Stimulated activated CD8-positive, alpha-beta memory T cell treated with anti-CD3 and anti-CD28 coated beads, Interleukin-7, amount 100 ng/mL, for 1 hour (primary cell): ENCODE measurements at places on chromosomes 3 and 15.

DNA sequence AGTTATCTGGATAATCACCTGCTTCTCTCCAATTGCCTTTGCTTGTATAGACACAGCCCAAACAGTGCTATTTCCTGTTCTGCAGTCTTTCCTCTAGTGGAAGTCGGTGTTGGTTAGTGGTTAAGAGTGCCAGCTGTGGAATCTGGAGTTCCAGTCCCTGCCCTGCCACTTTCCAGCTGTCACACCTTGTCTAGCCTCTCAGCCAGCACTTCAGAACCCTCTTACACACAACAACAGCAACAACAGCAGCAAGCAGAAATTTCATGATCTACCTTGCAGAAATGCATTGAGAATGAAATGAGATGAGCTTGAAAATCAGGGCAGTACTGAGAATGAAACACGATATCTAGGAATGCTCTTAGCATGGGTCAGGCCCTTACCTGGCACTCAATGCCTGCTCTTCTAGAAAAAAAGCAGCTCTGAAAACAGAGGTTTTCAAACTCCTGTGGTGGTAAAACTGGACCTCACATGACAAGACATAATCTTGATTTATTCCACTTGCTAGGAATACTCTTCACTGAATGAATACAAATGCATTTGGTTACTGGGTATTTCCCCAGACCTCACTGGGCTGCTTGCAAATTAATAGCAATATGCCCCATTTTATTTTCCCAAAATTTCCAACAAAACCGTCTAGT, 3.3 kb upstream of the WNT5A start:
- no peak for DNase-seq

DNA sequence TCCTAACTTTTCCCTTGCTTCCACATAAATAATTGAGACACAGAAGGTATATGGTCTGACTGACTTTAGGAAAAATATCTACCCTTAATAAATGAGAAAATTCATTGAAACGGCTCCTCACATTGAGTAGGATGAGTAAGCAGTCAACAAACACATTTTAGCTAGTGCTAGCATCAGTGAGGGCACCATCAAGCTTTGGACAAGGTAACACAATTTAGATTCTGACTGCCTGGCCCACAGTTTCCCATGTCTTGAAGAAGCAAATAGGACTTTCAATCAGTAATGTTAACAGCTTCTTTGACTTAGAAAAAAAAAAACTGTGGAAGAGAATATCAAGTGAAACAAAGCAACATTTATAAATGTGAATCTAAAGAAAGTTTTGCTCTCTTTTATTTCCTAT, 70.1 kb upstream of the MBNL1 start:
- DNase-seq, result no peak

GRCh38 chr3:26449996-26450395, 172.6 kb upstream of the LRRC3B start:
- DNase-seq, result no peak

DNA sequence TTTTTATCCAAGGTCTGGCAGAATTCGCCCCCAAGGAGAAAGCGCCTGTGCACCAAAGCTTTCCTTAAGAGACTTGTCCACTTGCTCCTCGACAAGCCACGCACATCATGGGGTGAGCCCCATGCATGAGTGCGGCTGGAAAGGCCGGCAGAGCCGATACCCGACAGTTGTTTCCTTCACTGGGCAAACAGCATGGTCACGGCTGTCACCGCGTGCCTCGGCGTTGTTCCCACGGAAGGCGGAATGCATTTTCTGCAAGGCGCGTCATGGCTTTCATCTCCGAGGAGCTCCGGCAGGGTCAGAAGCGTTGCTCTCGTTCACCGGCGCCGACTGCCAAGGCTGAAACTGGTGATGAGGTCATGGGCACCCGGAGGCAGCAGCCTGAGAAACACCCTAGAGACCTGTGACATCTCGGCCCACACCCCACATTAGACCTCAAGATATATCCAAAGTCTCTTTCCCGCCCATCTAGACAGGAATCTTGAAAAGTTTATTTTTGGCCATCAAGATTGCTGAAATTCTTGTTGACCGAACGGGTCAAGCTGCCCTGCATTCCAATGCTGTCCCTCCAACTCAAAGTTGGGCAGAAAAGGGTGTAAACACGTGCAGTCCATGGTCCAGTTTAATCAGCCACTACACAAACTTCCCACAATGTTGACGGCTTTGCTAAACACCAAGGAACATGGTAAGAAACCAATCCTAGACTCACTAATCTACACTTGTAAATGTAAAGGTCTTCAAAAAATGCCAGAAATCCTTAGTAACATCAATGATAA, 604 bp upstream of the TJP1 start:
- no peak for DNase-seq

DNA sequence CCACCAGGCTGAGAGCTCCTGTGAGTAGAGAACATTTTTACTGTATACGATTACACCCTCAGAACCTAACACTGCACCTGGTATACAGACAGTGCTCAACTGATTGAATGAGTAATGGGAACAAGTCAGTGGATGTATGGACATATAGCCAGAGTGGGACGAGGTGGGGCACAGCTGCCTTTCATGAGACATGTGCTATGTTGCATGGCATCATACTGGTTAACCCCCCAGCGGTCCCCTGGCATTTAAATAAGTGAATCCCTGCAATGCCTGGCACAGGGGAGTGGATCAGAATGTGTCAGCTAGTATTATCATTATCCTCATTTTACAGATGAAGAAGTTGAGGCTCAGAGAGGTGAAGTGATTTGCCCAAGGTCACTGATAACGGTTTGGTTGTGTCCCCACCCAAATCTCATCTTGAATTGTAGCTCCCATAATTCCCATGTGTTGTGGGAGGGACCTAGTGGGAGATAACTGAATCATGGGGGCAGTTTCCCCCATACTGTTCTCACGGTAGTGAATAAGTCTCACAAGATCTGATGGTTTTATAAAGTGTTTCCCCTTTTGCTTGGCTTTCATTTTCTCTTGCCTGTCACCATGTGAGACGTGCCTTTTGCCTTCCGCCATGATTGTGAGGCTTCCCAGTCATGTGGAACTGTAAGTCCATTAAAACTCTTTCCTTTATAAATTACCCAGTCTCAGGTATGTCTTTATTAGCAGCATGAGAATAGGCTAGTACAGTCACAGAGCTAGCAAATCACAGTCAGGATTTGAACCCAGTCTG, 56.0 kb upstream of the ATP2B2 start:
- DNase-seq, result no peak

GRCh38 chr3:123883701-123884202, 380 bp downstream of the MYLK start:
- DNase-seq, result no peak

GRCh38 chr3:38651153-38651789, 1.8 kb upstream of the SCN5A start:
- peak; percentile 34 for DNase-seq

DNA sequence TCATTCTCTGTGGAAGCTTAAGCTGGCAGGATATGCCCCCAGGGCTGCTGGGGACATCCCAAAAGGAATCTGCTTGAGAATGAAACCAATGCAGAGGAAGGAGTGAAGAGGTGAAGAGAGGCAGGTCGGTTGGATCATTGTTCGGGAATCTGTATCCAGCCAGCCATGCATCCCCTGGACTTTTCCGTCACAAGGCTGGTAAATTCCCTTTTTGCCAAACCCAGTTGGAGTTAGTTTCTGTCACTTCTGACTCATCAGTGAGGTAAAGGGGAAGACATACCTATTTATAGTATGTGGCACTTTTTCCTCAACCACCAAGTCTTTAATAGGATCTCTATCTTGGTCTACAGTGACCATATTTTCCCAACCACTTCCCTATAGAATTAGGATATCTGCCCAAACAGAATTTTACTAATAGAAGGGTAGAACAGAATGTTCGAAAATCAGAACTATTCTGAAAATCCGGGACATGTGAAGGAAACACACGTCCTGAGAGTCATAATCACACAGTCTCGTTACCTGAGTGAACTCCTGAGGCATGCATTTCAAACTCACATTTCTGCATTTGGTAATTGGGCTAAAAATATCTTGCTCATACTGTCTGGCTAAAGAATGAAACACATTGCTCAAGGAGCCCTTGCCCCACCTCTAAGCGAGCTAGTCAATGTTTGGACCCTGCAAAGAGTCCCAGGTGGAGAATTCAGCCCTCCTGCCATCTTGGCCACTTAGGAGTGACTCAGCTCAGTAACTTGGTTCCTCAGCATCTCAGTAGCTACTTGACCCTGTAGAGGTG, 289.7 kb upstream of the ADAMTS9 start:
- DNase-seq, result no peak

- no peak for DNase-seq
Measured at GRCh38 chr3:45204136-45204535, 22.0 kb downstream of the TMEM158 start.

DNA sequence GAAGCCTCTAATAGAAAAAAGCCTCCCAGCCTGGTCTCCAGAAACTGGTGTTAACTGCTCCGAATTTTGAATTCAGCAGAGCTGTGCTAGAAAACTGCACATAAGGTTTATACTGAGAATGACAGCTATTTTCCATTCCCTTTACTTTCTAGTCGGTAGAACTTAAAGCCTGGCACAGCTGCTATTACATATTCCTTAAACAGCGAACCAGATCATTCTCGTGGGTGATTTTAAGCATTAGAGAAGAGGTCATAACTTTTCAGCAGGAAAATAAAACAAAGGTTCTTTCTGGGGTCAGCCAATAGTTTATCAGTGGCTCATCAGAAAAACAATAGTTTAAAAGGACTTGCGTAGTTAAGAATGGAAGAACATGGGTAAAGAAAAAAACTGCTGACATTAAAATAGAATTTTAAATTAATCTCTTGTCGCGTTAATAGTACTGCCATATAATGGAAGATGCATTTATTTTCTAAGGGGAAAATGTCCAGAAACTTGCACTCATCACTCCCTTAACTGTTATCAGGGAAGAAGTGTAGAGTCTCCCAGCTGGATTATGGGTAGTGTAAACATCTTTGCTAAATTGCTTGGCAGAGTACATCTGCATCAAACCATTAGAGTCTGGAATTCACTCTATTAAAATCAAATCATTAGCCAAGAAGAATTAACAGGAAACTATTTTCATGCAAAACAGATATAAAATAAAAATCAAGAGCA, 7.9 kb downstream of the VGLL4 start:
- DNase-seq, result no peak

- DNase-seq, result no peak
Measured at GRCh38 chr3:192930577-192930976, 12.9 kb upstream of the MB21D2 start.

DNA sequence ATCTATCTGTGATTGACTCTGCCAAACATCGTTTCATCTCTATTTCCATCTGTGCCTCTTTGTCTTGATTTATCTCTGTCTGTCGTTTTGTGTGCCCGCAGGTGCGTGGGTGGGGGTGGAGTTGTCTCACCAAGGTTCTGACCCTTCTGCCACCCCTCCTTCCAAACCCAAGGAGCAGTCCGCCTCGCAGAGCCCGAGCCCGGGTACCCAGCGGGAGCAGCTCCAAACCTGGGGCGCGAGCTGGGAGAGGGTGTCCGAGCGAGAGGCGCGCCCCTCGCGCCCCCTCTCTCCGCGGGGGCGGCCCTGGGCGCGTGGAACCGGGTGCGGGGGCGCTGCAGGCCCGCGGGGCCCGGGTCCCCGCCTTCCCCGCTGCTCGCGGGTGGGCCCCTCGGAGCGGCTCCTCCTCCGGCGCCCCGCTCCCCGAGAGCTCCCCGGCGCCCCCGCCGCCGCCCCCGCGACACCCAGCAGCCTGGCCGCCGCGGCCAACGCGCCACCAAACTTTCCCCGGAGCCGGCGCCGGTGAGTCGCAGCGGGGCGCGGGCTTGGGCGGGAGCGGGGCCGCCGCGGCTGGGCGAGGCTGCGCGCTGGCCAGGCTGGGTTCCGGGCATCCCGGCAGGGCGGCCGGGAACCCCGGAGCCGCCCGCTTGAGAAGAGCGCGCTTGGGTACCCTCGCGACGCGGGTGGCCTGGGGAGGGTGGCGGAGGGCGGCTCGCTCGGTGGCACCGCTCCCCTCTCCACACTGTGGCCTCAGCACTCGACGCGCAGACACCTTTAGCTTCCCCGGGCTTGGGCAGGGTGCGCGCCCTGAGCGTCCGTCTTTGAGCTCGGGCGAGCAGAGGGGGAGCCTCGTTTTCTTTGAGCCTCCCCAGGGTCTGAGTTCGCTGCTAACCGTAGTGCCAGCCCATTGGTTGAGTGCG, at the start of gene HRH1:
Gene HRH1, plus strand, starts transcription at position 458 of the 917 bp plus-strand sequence. CDS start 104,545 bp downstream, outside the sequence.
- DNase-seq, result no peak

DNA sequence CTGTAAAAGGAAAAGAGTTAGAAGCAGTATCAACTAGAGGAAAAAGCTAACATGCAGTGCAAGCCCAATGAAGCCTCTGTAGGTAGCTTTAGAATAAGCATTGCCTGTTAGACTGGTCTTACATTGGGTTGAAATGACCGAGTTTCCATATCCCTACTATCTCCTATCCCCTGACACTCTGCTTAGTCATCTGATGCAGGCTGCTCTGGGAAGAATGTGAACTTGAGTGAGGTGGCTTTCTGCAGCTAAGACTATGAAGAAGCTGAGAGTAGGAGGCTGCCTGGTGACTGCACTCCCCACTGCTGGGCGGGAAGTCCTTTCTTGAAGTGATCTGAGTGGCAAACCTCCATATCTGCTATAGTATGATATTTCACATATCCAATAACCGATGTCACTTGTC, 64.7 kb downstream of the OXSM start:
- DNase-seq, result no peak

GRCh38 chr3:14866627-14867026, 47.9 kb downstream of the FGD5 start:
- no peak for DNase-seq

DNA sequence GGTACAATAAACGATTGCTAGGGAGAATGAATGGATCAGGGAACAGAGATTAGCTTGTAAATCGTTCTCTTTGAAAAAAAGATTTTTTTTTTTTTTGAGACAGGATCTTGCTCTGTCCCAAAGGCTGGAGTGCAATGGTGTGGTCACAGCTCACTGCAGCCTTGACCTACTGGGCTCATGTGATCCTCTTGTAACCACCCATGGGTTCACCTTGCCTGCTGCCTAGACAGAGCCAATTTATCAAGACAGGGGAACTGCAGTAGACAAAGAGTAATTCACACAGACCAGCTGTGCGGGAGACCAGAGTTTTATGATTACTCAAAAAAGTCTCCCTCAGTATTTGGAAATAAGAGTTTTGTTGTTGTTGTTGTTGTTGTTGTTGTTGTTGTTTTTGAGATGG, 39.6 kb downstream of the METTL6 start:
- DNase-seq, result no peak
